Left lung (tissue), 14 donors: ENCODE measurements at places on chromosomes 7 and 10. TPM values are rescaled to one million over a fixed set of nuclear protein-coding genes. Genes with fewer than 3 reads are reported as not detected.

Gene CPN1
- polyA plus RNA-seq: not detected

Gene PIP
- not detected for polyA plus RNA-seq

Gene WDFY4
- 2.8 TPM for polyA plus RNA-seq

Gene PDE6C
- 1.4 TPM for polyA plus RNA-seq

Gene ADIRF
- 12.8 TPM for polyA plus RNA-seq

Gene STEAP2
- polyA plus RNA-seq: 7.0 TPM
